ENCODE measurements at places on chromosomes 12 and 14.

GRCh38 chr12:90098132-90098779 is 389.6 kb upstream of the ATP2B1 start:
- no peak for DNase-seq

GRCh38 chr14:96956464-96957239 is 159.5 kb downstream of the VRK1 start:
- DNase-seq: no peak

DNA sequence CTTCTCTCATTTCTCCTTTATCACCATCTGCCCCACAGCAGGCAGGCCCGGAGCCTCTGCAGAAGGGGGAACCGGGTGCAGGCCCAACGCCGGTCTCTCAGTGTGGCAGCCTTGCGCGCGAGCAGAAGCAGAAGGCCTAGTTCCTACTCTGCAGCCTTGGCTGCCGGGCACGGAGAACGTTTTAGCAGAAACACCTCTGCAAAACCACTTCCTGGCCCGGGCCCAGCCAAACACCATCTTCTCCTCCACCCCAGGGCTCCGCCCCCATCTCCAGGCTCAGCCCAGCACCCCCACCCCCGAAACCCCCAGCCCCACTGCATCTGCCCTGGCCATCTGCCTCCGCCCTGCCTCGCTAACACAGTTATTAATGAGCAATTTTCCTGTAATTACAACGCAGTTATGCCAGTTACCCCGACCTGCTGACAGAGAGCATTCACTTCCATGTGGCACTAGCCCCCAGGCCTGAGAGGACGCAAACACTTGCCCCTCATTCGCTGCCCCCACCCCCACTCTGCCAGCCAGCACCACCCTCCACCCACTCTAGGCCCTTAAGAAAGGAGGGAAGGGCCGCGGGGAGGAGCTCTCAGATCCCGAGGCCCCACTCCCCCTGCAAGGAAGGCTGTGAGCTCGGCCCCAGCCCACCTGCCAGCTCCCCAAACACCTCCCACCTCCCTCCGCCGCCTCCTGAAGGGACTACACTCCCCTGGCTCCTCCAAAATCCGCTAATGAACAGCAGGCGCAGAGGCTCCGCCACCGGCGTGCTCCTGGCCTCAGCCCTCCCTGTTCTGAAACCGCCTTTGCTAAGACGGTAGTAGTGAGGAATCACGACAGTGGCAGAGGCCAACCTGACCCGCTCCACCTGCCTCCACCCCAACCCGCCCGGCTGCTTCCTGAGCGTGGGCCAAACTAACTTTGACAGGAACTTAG is 44.7 kb upstream of the FBRSL1 start:
- no peak for DNase-seq

GRCh38 chr12:116204169-116204568 is 73.3 kb downstream of the MED13L start:
- no peak for DNase-seq

- DNase-seq: no peak
Observed at GRCh38 chr14:73814153-73814552, 37.5 kb upstream of the PTGR2 start.
